ENCODE measurements at places on chromosomes 5 and 9.

DNA sequence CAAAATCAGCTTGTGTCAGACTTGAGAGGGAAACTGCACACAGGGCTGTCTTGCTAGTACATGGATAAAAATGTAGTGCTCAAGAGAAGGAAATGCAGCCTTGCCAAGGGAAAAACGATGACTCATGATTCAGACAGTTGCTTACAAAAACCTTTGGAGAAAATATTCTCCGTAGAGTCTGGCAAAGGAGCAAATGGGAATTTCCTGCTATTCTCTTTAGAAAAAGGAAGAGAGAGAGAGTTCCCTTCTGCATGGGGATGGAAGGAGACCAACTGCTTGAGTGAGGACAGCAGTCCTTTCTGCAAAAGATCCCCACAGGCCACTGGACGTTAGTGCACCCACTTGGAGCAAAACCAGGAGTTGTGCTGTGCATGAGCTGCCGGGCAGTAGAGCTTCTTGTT lies 7.6 kb downstream of the IFNB1 start:
- DNase-seq = no peak

GRCh38 chr5:143101121-143101520 lies 302.4 kb downstream of the NR3C1 start:
- no peak for DNase-seq

DNA sequence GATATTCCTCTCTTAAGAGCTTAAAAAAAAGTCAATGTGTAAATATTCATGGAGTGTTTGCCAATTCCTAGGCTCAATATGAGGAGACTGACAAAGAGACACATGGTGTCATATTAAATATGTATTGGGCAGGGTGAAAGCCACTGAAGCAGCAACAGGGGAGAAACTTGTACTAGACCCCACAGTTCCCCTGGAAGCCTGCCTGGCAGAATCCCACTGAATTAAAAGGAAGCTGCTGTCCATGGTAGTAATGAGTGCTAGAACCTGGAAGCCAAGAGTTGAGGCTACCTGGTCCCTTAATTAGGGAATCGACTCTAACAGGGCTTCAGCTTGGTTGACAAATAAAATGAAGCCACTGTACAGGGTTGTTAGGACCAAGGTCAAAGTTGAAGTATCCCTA lies 129.4 kb upstream of the GPR151 start:
- no peak for DNase-seq

DNA sequence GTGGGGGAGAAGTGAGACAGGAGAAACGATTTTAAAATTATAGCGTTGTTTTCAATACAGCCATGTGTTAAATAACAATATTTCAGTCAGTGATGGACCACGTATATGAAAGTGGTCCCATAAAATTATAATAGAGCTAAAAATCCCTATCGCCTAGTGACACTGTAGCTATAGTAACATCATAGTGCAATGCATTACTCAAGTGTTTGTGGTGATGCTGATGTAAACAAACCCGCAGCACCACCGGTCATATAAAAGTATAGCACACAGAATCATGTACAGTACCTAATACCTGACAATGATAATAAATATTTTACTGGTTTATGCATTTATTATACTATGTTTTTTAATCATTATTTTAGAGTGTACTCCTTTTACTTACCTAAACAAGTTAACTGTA lies 407.4 kb upstream of the SEMA6A start:
- no peak for DNase-seq

DNA sequence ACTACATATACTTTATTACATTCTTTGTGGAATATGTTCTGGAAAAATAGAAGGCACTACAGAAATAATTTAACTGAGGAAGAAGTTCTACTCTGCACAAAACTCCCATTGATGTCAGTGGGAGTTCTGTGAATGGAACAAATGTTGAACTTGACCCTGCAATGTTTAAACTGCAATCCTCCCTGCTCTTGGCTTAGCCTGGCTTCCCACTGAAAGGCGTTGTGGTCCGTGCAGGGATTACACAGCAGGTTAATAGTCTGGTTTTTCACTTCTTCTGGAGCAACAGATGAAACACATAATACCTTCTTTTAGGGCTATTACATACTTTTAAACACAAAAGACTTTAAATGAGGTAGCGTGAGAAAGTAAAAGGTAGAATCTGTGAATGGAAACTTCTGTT lies 12.9 kb upstream of the ERBIN start:
- no peak for DNase-seq

DNA sequence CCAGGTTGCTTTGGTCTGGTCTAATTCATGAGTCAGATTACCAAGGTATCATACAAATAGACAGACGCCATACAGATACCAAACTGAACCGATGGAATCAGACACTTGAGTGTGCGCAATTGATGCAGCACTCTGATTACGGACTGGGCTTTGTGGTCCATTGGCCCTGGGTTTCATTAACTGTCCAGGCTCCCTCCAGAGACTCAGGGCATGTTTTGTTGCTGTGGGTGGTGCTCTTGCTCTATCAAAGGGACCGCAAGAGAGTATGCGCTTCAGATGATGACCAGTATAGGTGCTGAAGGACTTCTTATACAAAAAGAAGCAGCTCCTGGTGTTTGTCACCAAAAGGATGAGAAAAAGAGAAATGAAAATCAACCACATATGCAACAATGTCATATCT lies 36.9 kb upstream of the ANKRD55 start:
- DNase-seq = no peak

- DNase-seq = no peak
Measured at GRCh38 chr5:180824630-180825476, 22.2 kb upstream of the MGAT1 start.

DNA sequence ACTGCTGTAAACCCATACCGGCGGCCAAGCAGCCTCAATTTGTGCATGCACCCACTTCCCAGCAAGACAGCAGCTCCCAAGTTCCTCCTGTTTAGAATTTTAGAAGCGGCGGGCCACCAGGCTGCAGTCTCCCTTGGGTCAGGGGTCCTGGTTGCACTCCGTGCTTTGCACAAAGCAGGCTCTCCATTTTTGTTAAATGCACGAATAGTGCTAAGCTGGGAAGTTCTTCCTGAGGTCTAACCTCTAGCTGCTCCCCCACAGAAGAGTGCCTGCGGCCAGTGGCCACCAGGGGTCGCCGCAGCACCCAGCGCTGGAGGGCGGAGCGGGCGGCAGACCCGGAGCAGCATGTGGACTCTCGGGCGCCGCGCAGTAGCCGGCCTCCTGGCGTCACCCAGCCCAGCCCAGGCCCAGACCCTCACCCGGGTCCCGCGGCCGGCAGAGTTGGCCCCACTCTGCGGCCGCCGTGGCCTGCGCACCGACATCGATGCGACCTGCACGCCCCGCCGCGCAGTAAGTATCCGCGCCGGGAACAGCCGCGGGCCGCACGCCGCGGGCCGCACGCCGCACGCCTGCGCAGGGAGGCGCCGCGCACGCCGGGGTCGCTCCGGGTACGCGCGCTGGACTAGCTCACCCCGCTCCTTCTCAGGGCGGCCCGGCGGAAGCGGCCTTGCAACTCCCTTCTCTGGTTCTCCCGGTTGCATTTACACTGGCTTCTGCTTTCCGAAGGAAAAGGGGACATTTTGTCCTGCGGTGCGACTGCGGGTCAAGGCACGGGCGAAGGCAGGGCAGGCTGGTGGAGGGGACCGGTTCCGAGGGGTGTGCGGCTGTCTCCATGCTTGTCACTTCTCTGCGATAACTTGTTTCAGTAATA lies at the start of gene FXN:
TSS of gene FXN (plus strand) at position 315 of the 871 bp plus-strand sequence. CDS start at position 346, 31 bp downstream.
- peak; percentile 65 for DNase-seq

DNA sequence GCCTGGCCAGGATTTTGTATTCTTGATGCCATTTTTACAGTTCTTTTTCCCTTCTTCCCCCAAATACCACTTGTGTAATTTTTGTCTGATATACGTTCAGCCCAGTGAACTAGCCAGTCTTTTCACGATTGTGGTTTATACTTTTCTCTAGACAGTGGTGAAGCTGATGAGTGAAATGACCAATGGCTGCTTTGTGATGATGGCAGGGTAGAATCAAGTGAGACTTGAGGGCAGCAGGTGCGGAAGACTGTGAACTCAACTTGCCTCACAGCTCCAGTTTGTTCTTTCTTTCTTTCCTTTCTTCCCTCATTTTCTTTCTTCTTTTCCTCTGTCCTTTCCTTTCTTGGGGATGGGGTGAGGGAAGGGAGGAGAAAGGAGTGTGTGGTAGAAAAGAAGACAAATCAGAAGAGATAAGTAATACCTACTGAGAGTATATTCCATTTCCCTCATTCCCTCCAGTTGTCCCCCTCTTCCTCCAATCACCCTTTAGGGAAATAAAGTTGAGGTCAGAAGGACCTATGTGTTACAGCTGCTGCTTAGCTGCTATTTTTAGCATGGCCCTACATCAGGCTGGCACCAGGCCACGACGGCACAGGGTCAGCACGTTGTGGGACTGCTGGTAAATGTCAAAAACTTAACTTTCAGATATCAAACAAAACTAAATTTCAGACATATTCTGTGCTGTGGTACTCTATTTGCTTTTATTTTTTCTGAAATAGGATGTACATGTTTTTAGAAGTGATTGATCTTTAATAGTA lies 12.3 kb downstream of the ZSWIM6 start:
- DNase-seq = no peak

GRCh38 chr5:75524071-75524470 lies 12.4 kb downstream of the POLK start:
- no peak for DNase-seq

GRCh38 chr9:35258660-35259474 lies 97.1 kb downstream of the UNC13B start:
- DNase-seq = no peak

- no peak for DNase-seq
Measured at GRCh38 chr9:124765439-124765835, 5.7 kb downstream of the NR6A1 start.

DNA sequence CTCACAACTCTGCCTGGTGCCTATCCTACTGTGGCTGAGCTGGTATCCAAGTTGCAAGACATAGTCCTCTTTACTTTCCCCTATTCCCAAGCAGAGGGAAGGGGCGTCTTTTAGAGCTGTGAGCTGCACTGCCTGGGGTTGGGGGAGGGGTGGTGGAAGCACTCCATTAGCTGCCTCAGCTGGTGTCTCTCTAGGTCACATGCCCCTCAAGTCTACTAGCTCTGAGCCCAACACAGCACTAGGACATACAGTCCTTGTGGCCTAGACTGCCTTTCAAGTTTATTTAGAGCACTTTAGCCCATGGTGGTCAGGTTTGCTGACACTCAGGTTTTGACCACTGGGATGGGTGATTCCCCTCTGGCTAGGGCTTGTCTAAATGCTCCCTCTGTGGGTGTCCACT lies 54.7 kb downstream of the SREK1 start:
- no peak for DNase-seq

DNA sequence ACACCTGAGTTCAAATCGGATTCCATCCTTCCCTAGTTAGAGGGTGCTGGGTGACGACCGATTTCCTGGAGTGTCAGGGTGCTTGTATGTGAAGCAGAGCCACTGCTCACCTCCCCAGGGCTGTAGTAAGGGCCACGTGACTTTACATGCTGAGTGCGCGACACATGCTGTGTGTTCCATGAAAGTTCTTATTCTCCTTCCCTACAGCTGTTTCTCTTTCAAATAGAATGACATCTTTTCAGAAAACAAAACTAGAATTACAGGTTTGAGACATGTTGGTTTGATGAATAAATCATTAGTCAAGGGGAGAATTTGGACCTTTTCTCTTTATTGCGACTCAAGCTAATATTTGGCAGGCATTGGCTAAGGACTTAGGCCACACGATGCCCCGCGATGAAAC lies 113.1 kb downstream of the JMY start:
- DNase-seq = no peak

- DNase-seq = no peak
Measured at GRCh38 chr5:172453986-172454357, 353 bp downstream of the SH3PXD2B start.

GRCh38 chr5:167485061-167485774 lies 806.2 kb upstream of the WWC1 start:
- DNase-seq = no peak

DNA sequence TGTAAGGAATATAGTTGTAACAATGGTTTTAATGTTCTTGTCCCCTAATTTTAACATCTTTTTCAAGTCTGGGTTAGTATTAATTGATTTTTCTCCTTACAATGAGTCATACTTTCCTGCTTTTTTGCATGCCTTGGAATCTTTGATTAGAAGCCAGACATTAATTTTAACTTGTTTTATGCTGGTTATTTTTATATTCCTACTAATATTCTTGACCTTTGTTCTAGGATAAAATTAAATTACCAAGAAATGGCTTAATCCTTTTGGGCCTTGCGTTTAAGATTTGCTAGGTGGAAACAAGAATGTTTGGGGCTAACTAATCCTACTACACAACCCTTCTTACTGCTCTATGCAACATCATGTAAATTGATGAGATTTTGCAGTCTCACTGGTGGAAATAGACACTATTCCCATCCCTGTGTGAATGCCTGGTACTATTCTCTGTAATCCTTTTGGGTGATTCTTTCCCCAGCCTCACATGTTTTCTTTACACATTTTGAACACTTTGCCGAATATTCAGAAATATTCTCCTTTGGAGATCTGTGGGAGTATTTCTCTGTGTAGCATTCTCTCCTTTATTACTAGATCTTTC lies 47.2 kb downstream of the ZCCHC7 start:
- DNase-seq = no peak

GRCh38 chr9:107243742-107244141 lies 39.3 kb upstream of the RAD23B start:
- DNase-seq = no peak

DNA sequence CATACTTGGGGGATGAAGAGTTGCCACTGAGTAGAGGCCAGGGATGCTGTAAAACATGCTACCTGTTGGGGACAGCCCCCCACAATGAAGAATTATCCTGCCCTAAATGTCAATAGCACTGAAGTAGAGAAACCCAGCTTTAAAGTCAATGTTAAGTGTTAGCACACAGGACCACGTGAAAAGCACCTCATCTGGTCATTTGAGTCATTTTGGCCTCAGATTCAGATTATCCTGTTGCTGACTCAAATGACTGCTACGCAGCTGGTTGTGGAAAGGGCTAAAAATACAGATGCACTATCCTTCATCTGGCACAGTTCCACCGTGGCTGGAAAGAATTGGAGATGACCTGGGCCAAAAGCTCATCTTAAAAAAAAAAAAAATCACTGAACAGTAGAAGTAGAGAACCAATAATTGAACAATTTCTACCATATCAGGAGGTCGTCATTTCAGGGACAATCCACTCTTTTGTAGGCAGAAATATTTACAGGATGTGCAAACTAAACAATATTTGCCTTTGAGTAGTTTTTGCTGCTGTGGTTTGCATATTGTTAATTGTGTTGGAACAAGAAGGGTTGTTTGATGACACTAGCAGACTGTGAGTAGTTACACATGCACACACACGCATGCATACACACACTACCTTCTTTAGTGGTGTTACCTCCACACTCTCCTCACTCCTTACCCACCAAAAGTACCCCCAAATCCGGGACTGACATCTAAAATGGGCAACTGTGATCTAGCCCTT lies 195.3 kb upstream of the KLF9 start:
- DNase-seq = no peak

- no peak for DNase-seq
Measured at GRCh38 chr9:135714242-135715055, 12.5 kb downstream of the KCNT1 start.
